NCI-H1694 (cell line): ENCODE measurements at places on chromosomes 4 and X.

DNA sequence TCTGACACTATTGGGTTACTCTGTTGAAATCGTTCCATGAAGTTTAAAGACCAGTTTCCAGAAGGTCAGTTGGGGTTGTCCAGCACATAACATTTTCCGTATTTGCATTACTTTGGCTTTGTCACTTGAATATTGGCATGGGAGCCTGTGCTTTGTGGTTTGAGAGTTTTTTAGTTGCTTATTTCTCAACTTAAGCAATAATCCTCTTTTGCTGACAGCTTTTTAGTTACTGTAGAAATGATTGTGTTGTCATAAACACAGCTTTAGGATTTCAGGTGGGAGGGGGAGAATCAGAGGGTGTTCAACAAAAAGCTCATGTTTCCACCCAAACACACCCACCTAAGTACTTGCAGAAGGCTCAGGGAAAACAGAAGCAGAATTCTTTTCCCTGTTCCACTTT is 210.7 kb upstream of the TLL1 start:
- no peak for DNase-seq

GRCh38 chrX:18935893-18936292 is 48.0 kb downstream of the PHKA2 start:
- no peak for DNase-seq

DNA sequence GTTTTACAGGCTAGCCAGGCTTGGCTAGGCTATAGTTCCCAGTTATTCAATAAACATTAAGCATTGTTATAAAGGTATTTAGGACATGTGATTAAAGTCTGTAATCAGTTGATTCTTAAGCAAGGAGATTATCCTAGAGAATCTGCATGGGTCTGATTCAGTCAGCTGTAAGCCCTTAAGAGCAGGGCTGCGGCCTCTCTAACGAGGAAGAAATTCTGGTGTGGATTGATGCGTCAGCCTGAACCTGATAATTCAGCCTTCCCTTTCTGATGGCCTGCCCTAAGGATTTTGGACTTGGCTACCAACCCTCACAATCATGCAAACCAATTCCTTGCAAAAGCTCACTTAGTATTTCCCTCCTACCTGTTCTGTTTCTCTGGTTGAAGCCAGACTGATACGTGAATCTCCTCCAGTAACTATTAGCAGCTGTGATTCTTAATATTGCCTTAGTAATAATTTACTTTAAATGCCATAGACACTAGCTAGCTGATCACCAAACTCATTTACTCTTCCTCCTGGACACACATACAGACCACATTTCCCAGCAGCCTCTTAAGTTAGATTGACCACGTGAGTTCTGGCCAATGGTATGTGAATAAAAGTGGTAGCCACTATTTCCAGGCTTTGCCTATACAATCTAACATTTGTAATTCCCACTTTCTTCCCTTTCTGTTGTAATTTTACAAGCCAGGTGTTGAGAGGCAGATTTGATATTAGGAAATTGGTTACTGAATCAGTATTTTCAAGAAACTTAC is 678.0 kb upstream of the INTU start:
- no peak for DNase-seq

DNA sequence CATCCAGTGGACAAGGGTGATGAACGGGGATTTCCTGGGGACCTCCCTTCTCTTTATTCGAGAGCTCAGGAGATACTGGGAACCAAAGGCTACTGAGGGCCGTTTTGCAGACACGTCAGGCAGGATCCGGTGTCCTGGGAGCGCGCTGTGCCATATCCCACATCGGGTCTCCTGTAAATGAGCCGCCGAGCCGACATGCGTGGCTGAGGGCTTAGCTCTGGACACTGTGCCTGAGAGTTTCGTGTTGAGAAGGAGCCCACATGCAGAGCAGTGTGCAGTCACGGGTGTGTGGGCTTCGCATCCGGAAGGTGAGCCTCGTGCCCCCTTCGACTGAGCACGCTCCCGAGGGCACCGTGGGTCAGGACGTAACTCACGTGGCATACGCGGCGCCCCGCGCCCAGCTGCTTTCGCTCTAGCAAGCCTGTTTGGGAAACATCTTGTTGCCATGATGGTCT is 28.5 kb upstream of the HGFAC start:
- no peak for DNase-seq

- DNase-seq = no peak
These were observed 97.5 kb downstream of the KCTD8 start for GRCh38 chr4:44351069-44351468.

- DNase-seq = no peak
These were observed 668.5 kb downstream of the PCDH18 start for GRCh38 chr4:136863756-136864155.

- DNase-seq = no peak
These were observed 99.5 kb downstream of the CCSER1 start for GRCh38 chr4:90226734-90227133.

GRCh38 chr4:121011780-121012340 is 60.5 kb downstream of the NDNF start:
- no peak for DNase-seq
